ENCODE measurements at places on chromosomes 3 and 15.

DNA sequence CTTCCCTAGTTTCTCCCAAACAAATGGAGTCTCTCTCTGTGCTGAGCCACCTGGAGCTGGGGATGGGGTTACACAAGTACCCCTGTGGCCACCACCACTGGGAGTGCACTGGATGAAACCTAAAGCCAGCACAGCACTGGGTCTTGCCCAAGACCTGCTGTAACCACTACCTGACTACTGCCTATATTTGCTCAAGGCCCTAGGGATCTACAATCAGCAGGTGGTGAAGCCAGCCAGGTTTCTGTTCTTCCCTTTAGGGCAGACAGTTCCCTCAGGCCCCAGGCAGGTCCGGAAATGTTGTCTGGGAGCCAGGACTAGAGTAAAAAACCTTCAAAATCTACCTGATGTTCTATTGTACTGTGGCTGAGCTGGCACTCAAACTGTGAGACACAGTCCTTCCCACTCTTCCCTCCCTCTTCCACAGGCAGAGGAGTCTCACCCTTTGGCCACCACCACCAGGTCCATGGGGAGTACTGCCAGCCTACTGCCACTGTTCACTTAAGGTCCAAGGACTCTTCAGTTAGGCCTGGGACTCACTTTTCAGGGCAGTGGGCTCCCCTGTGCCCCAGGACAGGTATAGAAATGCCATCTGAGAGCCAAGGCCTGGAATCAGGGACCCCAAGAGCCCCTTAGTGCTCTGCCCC is 23.8 kb downstream of the C3orf20 start:
- DNase-seq = no peak

- peak; percentile 70 for DNase-seq
Observed at GRCh38 chr3:16884084-16884747, 539 bp upstream of the PLCL2 start.

DNA sequence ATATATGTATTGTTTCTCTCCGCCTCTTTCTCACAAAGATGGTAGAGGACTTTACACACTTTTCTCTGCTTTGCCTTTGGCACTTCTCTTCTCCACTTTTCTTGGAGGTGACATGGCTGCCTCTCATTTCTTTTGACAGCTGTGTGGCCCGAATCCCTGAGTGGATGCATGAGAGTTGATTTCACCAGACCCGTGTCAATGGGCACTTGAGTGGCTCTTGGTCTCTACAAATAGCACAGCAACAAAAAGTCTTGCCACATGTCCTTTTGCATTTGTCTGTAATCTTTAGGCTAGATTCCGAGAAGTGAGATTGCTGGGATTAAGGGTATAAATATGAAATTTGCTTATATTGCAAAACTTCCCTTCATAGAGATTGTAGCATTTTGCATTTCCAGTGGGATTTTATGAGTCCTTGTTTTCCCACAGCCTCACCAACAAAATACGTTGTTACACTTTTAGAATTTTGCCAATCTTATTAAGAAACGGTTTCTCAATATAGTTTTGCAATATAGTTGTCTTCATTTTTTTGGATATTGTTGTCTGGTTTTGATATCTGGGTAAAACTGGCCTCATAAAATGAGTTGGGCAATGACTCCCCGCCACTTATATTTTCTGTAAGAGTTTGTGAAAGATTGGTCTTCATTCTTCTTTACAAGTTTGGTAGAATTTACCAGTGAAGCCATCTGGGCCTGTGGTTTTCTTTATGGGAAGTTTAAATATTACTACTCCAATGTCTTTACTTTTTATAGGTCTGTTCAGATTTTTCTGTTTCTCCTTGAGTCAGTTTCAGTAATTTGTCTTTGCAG is 5.2 kb upstream of the TRPM1 start:
- no peak for DNase-seq

- DNase-seq = no peak
Observed at GRCh38 chr15:26744894-26745293, 28.0 kb downstream of the GABRB3 start.

DNA sequence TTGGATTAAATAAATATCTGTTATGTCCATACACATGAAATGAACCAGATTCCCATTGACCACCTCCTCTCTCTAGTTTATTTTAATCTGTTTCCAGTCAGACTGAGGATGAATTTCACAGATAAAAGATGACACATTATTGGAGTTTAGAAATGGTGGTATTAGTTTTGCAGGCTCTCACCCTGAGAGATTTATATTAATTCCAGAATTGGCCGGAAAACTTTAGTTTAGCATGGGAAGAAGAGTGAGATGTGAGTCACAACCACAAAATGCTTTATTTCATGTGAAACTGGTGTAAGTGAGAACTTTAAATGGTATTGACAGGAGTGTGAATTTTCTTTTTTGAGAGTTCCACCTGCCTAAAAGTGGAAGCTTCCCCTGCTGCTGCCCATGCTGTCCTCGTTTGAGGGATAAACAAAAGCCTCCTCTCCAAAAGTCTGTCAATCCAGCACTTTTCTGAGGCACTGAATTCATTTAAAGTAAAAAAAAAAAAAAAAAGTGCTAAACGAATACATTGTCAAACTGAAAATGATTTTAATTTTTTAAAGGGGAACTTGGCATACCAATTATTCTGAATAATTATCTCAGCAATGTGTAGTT is 65.1 kb upstream of the EPHA3 start:
- DNase-seq = no peak

DNA sequence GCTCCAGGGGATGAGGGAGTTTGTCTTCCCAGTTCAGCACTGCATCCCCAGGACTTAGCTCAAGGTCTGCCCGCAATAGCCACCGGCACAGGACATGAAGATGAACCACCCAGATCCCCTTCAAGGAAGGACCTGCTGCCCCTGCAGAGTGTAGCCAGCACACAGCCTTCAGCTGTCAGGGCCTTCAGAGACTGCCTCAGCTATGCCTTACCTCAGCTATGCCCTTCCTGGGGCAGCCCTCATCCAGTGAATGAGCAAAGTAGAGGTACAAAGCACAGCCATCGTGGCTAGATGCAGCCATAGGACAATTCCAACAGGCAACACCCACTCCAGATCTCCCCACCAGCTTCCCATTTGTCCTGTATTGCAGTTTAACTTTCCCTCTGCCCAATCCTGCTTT is 291.2 kb upstream of the STT3B start:
- DNase-seq = no peak

GRCh38 chr3:148625095-148625736 is 72.5 kb upstream of the AGTR1 start:
- DNase-seq = no peak

- DNase-seq = no peak
Observed at GRCh38 chr3:31714495-31715280, 182.0 kb downstream of the STT3B start.

GRCh38 chr3:169558371-169558770 is 105.1 kb downstream of the MECOM start:
- DNase-seq = no peak

- DNase-seq = no peak
Observed at GRCh38 chr3:141619450-141619849, 118.6 kb upstream of the RNF7 start.

DNA sequence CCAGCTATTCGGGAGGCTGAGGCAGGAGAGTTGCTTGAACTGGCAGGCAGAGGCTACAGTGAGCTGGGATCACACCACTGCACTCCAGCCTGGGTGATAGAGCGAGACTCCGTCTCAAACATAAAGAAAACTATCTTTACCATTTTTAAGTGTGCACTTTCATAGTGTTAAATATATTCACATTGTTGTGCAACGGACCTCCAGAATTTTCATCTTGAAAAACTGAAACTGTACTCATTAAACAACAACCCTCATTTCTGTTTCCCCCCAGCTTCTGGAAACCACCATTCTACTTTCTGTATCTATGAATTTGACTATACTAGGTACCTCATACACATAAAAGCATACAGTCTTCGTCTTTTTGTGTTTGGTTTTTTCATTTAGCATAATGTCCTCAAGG is 375.1 kb downstream of the SHQ1 start:
- DNase-seq = no peak
